ENCODE measurements at places on chromosomes 7 and 10.

GRCh38 chr10:33260403-33261149, 73.9 kb downstream of the NRP1 start:
- no peak for DNase-seq

GRCh38 chr10:4549139-4549653, 276.8 kb upstream of the AKR1E2 start:
- DNase-seq, result no peak

- no peak for DNase-seq
Observed at GRCh38 chr10:127372361-127372760, 176.0 kb upstream of the INSYN2A start.

- DNase-seq, result no peak
Observed at GRCh38 chr10:10313149-10313835, 704.4 kb upstream of the CELF2 start.

- no peak for DNase-seq
Observed at GRCh38 chr7:131249003-131249402, 78.7 kb upstream of the MKLN1 start.

- no peak for DNase-seq
Observed at GRCh38 chr10:60594476-60595051, 183.7 kb upstream of the CDK1 start.

- no peak for DNase-seq
Observed at GRCh38 chr7:127536741-127537140, 48.7 kb downstream of the GCC1 start.
